Urothelium cell line (cell line): ENCODE measurements at places on chromosomes 16 and 17.

GRCh38 chr16:78890373-78890895 lies 710.1 kb downstream of the MAF start:
- no peak for DNase-seq

DNA sequence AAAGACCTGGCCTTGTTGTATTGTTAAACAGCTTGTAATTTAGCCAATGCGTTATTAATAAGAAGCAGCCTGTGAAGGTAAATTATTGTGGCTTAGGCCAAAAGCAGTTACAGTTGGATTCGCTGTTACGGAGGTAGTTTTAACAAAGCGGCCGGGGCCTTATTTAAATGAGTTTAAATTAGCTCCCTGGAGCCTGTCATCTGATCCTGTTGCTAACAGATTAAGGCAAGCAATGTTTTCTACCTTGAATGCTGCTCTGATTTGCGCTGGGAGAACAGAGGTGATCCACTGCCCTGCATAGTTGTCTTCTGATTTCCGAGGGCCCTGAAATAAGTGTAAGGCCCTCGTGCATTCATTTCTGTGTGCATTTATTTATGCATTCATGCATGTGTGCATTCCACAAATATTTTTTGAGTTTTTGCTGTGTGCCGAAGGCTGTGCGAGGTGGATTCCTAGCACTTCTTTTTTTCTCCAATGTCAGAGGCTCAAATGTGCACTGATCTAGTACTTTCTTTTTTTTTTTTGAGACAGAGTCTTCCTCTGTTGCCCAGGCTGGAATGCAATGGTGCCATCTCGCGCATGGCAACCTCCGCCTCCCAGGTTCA lies 10.9 kb downstream of the SEC14L5 start:
- no peak for DNase-seq

- DNase-seq: no peak
Observed at GRCh38 chr17:41026715-41027471, at the start of gene KRTAP1-5. TSS of gene KRTAP1-5 (minus strand) at chr17:41027208. CDS start at chr17:41027155, 53 bp downstream.

GRCh38 chr17:83104577-83105505 lies 25.4 kb downstream of the METRNL start:
- DNase-seq: no peak

DNA sequence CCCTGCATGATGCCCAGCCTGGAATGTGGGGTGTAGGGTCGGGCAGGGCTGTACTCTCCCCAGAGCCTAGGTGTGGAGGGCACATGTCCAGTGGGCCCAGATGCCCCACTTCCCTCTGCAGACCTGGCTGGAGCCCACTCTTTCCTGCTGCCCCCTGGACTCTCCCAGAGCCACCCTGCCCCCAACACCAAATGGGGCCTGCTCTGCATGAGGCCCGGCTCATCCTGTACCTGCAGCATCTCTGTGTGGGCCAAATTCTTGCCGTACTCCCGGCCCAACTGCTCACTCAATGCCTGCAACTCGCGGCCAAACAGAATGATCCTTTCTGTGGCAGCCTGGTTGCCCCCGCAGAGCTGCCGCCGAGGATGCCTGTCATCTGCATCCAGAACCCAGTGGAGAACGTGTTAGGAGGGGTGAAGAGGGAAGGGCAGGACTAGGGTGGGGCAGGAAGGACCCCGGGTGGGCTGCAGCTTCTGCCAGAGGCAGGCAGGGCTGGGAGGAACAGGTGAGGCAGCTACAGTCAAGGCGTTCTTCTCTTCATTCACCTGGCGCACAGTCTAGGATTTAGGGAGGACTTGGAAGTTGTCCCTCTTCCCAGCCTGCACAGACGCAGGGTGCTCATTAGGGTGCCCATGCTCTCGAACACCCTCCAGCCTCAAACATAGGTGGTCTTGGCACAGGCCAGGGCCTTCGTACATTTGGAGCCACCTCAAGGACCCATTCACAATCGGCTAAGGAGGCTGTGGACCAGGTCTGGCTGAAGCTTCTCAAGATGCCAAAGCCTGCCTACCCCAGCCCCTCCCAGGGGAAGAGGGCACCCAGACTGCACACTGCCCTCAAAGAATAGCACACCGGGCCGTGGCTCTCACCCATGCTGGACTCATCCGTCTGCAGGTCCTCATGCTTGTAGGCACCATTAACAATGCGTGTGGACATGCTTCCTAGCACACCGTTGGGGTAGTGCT lies 8.7 kb upstream of the GFOD2 start:
- DNase-seq: no peak

- DNase-seq: no peak
Observed at GRCh38 chr16:61926766-61927165, 109.5 kb downstream of the CDH8 start.

- DNase-seq: peak; percentile 44
Observed at GRCh38 chr16:56606071-56606475, 2.3 kb upstream of the MT2A start.

DNA sequence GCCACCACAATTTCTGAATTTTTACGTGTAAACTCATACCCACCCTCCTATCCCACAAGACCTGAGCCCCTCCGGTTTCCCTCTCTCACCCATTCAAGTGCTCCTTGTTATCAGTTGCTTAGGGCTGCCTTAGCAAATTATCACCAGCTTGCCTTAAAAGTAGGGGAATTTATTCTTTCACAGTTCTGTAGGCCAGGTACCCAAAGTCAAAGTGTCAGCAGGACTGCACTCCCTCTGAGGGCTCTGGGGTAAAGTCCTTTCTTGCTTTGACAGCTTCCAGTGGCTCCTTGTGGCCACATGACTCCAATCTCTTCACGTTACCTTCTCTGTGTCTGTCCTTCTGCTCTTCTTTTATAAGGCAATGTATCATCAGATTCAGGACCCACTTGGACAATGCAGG lies 7.9 kb upstream of the TMEM220 start:
- DNase-seq: no peak

DNA sequence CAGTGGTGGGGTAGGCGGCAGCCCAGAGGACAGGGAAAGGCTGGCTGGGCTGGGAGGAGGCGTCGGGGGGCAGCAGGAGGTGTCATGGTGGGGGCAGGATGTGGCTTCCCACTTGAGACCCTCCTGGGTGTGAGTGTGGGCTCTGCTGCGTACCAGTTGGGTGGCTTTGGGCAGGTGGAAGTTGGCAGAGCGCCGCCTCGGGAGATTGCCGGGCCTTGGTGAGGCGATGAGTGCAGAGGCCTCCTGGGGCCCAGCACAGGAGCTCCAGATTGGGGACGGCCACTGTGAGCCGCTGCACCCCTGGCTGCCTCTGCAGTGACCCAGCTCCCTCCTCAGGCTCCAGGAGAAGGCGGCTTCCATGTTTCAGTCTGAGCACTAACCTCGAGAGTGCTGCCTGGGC lies 13.8 kb downstream of the GPT2 start:
- DNase-seq: no peak

DNA sequence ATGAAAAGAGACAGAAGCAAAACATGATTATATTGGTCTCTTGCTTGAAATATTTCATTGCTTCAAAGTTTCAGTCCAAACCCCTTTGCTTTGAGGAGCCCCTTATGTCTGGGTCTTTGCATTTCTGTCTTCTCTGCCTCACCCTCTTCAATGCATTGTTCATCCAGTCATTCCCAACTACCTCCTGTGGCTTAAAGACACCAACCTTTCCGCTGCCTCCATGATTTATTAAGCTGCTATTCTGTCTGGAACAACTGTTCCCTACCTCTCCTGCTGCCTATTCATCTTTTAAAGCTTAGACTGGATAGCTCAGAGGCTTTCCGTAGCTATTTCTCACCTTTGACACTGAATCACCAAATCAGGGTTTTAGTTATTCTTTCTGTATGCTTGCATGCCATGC lies 2.3 kb downstream of the KRTAP3-2 start:
- no peak for DNase-seq

- no peak for DNase-seq
Observed at GRCh38 chr16:87420026-87421002, 28.2 kb downstream of the MAP1LC3B start.

GRCh38 chr17:9123594-9124553 lies 102.6 kb downstream of the NTN1 start:
- no peak for DNase-seq

GRCh38 chr16:85025781-85026653 lies 1.6 kb upstream of the KIAA0513 start:
- DNase-seq: no peak

GRCh38 chr16:56637814-56638750 lies at the start of gene MT1A:
TSS of gene MT1A (plus strand) at chr16:56638666. CDS start at chr16:56638739, 73 bp downstream.
- no peak for DNase-seq

GRCh38 chr17:50055055-50055425 lies 870 bp upstream of the ITGA3 start:
- peak; percentile 59 for DNase-seq

GRCh38 chr16:80198311-80199299 lies 342.2 kb upstream of the DYNLRB2 start:
- DNase-seq: no peak

DNA sequence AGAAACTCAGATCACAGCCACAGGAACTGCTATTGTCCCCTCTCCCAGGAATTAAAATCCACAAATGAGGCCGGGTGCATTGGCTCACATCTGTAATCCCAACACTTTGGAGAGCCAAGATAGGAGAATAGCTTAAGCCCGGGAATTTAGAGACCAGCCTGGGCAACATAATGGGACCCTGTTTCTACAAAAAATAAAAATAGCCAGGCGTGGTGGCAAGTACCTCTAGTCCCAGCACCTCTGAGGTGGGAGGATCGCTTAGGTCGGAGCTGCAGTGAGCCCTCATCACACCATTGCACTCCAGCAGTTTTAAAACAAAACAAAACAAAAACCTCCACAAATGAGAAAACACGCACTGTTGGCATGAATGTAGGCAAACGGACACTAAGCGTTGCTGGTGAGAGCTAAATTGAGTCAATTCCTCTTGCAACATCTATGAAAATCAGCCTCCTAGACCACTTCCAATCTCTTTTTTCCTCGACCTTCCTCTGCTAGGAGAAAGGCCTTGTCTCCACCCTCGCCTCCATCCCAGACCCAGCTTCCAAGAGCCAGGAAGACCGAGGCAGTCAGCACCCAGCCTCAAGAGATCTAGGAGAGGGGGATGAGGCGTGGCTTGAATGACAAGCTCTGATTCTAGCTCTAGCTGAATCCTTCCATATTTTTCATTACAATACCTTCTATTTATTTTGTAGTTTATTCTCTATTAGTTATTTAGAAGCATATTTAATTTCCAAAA lies 14.8 kb downstream of the TLE7 start:
- DNase-seq: no peak

DNA sequence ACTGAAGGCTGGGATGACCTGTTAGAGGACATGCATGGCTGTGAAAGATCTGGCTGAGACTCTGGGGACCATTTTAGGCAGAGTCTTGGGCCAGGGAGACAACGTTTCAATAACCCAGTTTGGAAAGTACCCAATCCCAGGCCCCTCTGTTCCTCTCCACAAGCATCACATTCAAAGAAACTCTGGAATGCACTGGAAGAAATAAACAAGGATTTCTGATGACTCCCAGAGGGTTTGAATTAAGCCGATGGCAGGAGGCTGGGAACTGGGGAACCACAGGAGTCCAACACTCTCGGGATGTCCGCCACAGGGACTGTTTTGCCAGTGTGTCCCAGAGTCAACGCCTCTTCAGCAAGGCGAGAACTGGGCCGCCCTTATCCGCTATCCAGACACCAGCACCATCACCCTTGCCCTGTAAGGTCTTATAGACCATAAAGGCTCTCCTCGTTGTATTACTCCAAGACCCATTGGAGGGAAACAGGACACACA lies 3.3 kb downstream of the PMP22 start:
- no peak for DNase-seq

GRCh38 chr17:77838748-77839697 lies 119.5 kb upstream of the TNRC6C start:
- no peak for DNase-seq

DNA sequence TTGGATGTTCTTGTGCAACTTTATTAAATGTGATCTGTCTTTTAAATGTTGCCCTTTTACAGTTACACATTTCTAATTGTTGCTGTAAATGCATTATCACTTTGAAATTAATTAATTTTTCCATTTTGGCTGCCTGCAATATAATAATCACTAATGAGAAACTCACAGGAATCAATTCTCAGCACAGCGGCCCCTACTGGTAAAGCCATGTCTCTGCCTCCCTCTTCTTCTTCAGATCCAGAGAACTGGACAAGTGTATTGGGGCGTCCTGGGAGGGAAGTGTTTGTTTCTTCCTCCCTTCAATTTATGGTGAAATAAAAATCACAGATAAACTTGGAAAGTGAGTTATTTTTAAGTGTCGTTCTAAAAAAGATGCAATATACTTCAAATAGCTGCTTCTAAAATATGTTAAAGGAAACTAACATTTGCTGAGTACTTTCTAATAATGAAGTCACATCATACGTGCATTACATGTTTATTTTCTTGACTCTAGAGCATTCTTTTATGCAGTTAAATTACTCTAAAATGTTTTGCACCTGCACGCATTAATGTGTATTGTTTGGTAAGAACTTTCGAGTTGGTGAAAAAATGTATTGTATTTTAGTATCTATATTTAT lies 338.0 kb downstream of the WWOX start:
- peak; percentile 26 for DNase-seq

DNA sequence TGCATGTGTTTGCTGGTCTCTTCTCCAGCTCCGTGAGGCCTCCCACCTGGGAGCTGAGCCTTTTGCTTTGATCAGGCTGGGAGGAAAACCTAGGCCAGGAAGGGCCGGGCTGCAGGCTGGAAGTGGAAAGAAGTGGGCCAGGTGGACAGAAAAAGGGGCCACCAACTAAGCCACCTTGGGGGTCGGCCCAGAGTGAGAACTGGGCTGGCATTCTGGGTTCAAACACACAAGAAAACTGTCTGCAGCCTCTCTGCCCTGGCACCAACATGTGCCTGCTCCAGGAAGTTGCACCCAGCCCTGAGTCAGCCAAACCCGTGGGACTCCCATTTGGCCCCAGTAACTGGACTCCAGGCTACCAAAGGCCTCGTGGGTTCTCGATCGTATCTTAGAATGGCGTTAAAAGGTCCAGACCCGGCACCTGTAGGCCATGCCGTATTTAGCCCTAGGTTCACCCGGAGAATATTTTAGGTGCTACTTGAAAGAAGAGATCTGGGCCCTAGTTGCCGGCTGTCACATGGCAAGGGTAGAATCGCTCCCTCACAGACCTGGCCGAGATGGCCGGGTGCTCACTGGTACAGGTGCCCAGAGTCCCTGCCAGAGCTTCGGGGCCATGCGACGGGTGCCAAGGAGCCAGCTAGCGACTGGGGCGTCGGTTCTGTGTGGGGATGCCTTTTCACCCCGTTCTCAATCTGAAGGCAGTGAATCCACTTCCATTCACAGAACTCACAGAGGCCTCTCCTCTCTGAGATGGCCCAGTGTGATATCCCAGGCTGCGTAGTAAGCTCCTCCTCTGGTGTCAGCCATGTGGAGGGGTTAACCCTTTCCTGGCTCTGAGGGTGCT lies 236.6 kb downstream of the MRTFB start:
- no peak for DNase-seq

GRCh38 chr16:50151756-50152155 lies 1.4 kb upstream of the TENT4B start:
- no peak for DNase-seq

GRCh38 chr17:1365445-1366039 lies 34.5 kb downstream of the YWHAE start:
- DNase-seq: peak; percentile 52

DNA sequence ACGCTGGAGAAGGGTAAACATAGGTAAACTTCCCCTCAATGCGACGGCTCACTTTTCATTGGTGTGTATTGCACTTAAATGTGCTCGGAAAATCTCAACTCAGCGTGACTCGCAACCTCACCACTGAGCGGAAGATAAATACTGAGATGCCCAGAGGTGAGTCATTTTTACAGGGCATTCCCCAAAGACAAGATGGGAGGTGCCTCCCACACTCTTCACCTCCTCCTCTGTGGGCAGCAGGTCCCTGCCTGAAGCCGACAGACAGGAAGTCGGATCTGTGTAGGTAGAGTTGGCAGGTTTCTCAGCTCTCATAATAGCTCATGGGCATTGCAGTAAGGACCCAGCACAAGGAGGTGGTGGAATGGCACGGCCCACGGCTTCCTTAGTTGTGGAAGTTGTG lies 274.6 kb upstream of the HSBP1 start:
- peak; percentile 87 for DNase-seq
